ENCODE measurements at places on chromosomes 11 and 22.

- DNase-seq: no peak
These were observed 8.5 kb downstream of the SMTNL1 start for GRCh38 chr11:57545883-57546282.

- no peak for DNase-seq
These were observed 31.6 kb downstream of the UQCR10 start for GRCh38 chr22:29798801-29799200.

DNA sequence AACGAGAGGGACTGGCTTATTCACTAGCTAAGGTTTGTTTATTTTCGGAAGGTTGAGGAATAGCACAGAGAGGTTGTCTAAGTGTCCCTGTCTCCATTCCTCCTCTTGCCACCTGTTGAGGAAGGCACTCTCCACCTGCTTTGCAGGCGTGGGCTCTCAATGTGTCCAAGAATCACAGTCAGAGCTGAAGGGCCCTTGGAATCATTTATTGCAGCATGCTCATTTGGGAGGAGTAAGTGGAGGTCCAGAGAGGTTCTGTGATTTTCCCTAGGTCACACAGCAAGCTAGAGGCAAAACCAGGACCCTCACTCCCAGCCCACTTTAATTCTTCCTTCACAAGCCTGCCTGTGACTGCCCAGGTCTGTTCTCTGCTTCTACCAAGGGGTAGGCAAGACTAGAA, 21.3 kb downstream of the ZBTB16 start:
- no peak for DNase-seq

GRCh38 chr11:62340269-62340901, 3.1 kb downstream of the ASRGL1 start:
- DNase-seq: peak; percentile 43

- DNase-seq: no peak
These were observed 310.2 kb downstream of the DDX10 start for GRCh38 chr11:108975026-108975425.

All from stimulated activated CD8-positive, alpha-beta memory T cell treated with anti-CD3 and anti-CD28 coated beads, Interleukin-7, amount 100 ng/mL, for 4 hours (primary cell).